ENCODE measurements at places on chromosomes 4 and X.

- DNase-seq: no peak
Measured at GRCh38 chr4:54276641-54277430, 47.7 kb downstream of the PDGFRA start.

- DNase-seq: no peak
Measured at GRCh38 chr4:112075129-112075753, 70.0 kb upstream of the FAM241A start.

- no peak for DNase-seq
Measured at GRCh38 chr4:8589823-8590545, 2.6 kb upstream of the CPZ start.

GRCh38 chrX:46865281-46865680, 28.4 kb downstream of the RP2 start:
- no peak for DNase-seq

All from stimulated activated CD4-positive, alpha-beta T cell treated with anti-CD3 and anti-CD28 coated beads, Interleukin-15, amount 100 ng/mL, for 1 hour (primary cell).